Fibroblast of skin of back (primary cell): ENCODE measurements at places on chromosomes 1 and 21.
A peak's percentile ranks its signal among the peaks of the same experiment; 100 is the strongest.

DNA sequence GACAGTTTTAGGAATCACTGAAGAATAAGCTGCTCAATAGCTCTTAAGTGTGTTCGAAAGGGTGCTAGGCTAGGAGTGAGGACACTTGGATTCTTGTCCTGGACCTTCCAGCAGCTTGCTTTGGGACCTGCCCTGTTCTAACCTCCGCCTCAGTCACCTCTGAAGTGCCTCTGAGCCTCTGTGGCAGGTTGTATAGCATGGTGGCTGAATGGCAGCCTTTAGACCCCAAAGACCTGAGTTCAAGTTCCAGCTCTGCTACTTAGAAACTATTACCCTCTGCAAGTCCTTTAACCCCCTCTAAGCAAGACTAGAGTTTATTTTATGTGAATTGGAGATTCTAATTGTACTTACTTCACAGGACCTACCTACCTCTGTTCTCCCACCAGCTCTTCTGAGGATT lies 81.5 kb downstream of the RRAGC start:
- no peak for DNase-seq

DNA sequence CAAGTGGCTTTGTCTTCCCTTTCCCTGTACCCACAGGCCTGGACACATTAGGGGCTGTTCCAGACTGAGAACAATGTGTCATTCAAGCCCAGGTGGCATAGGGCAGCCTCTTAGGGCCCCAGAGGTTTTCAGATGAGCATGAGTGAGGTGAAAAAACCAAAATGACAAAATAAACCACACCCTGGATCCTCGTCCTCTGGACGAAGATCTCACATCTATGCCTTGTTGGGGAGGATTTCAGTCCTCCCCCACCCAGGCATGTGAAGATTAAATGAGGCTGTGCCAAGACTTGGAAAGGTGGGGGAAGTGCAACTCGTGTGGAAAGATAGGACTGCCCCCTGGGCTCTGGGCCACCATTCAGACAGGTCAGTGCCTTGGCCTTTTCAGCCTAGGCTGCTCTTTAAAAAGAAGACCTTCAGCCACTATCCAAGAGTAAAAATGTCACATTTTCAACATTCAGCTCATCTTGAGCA lies 32.8 kb upstream of the IL19 start:
- DNase-seq, result no peak

GRCh38 chr1:32868806-32869455 lies 1.8 kb downstream of the FNDC5 start:
- no peak for DNase-seq

- no peak for DNase-seq
Observed at GRCh38 chr1:205192287-205192686, 19.2 kb downstream of the DSTYK start.

GRCh38 chr1:206544562-206545257 lies 37.4 kb downstream of the RASSF5 start:
- DNase-seq, result peak; percentile 41

- DNase-seq, result no peak
Observed at GRCh38 chr21:35311985-35312384, 262.9 kb upstream of the RUNX1 start.

DNA sequence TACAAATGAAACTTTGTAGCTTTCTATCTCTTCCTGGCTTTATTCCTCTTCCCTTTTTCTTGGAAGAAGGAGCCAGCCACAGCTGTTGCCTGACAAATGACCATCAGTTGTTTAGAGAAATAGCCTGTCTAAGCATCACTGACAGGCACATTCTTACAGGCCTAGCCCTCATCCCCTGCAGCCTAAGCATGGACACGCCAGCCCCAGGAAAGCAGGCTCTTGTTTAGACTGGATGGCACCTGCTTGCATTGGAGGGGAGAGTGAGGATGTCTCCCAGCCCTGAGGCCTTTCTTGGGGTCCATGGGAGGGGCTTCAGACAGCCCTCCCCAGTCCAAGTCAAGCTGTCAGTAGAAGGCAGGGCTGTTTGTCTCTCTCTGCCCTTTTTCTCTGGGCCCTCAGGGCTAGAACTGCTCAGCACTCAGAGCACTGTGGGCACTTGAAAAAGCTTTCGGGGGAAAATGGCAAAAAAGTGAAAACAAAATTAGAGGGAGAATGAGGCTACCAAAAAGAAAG lies 282.5 kb upstream of the PLXNA2 start:
- no peak for DNase-seq

GRCh38 chr21:36783612-36784374 lies 84.9 kb downstream of the SIM2 start:
- peak; percentile 84 for DNase-seq

GRCh38 chr1:212938846-212939245 lies 11.5 kb upstream of the VASH2 start:
- DNase-seq, result no peak

DNA sequence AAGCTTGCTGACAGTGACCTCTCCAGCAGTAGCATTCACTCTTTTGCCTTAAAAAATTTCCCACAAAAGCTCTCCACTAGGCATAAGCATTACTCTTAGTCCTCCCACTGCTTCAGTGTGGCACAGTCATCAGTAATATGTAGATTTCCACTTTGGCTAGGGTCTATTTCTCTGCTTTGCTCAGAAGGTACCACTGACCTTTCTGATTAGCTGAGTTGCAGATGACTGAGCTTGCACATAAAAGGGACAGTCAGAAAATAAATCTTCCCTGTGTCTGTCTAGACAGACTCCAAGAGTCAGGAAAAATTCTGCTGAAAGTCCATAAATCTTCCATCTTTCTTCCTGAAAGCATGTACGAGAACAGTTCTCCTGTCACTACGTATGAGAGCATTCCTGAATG lies 56.6 kb upstream of the APP start:
- DNase-seq, result no peak

DNA sequence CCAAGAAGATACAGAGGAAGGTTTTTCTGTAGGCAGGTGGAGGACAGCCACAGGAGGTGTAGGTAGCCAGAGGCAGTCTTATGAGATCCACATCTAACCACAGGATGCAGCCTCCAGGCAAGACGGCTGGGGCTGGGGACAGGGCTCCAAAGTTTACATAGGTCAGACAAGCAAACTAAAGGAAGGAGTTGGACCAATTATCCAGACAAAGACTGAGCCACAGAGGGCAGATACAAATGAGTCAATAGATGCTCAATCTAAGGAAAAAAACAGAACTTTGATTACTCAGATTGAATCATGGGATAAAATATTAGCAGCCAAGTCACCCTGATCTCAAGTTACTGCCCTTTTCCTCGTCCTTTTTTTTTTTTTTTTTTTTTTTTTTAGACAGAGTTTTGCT lies 91.6 kb downstream of the RGS7 start:
- peak; percentile 11 for DNase-seq

DNA sequence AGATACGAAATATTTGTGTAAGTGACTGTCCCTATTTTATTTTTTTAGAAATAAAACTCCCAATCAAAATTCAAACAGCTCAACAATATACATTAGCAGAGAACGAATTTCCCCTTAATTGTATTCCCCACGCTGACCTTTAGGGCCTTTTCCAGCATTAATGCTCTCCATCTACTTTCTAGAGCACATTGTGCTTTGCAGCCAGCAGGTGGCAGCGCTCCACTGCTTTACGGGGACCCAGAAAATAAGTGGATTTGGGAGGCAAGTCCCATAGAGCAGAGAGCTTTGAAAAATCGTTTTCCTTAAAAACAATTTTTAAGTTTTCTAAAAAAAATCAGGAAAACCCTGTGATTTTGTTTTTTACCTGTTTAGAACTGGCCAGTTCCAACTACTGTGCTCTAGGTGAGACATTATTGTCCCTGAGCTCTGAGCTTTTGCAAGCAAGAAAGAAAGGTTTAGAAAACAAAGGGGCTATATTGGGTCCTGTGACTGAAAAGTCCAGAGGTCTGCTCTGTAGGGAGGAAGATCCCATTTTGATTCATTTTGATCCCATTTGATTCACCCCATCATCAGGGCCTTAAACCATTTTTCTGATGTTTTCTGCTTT lies 144.4 kb upstream of the ZNF644 start:
- DNase-seq, result peak; percentile 55

- DNase-seq, result no peak
Observed at GRCh38 chr1:238152119-238152518, 261.4 kb upstream of the ZP4 start.

- no peak for DNase-seq
Observed at GRCh38 chr1:199875856-199876255, 151.7 kb upstream of the NR5A2 start.

DNA sequence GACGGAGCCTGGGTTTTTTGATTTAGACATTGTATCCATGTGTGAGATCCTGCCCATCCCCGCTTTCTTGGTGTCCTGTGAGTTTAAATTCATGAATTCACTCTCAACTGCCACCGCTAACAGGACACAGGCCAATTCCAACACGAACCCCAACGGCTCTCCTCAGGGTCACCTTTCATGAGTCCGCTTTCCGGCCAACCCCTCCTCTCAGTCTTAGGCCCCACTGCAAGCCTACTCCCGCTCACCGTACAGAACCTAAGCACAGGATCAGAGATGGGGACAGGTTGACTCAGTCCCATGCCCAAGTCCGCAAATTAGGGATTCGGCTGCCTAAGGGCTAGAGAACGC lies 238 bp upstream of the SCP2 start:
- no peak for DNase-seq

DNA sequence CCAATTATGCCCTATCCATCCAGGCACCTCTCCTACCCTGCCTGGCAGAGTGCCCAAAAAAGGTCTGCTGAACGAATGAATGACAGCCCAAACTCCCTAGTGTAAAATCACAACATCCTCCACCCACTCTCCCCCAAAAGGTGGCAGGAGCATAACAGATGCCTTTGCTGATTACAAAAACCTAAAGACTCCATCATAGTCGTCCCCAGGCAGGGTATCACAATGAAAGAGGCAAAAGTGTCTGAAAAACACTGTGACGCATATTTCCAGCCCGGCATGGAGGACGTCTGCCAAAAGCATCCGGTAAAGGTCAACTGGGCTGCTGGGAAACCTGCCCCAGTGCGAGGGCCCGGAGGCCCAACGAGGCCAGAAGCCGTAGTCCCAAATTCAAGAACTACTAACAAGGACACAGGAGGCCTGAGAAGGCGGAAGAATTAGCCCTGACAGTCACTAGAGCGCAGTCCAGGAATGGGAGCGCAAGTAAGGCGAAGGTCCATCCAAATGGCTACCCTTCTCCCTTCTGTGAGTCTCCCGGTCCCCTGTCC lies 576 bp downstream of the SMIM12 start:
- DNase-seq, result peak; percentile 19

DNA sequence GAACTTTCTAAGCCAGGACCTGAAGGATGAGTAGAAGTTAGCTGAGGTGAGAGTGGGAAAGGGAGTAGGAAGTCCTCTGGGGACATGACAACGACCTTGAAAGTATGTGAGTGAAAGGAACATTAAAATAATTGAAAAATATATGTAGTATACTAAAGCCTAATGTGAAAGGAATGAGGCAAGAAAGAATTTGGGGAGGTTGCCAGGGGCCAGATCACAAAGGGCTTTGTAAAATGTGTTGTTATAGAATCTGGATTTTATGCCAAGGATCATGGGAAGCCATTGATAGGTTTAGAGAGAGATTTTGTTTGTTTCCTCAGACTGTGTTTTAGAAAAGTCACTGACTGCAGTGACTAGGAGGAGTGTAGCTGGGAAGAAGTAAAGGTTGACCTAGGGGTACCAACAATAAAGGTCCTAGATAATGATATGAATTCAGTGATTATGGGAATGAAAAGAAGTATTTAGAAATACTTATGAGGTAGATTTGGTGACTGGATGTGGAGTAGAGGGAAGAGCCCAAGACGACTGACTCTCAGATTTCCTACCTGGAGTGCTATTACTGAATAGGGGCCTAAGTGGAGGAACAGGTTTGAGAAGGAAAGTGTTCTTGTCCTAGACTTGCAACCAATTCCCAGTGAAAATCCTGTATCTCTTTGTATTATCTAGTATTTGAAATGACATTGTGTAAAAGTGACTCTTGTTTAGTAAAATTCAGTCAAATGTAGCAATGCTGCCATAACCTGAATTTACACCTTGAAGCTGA lies 179.8 kb downstream of the PHTF1 start:
- peak; percentile 24 for DNase-seq

GRCh38 chr1:208326033-208326432 lies 81.8 kb upstream of the PLXNA2 start:
- no peak for DNase-seq
